Activated naive CD4-positive, alpha-beta T cell treated with anti-CD3 and anti-CD28 coated beads for 36 hours (primary cell): ENCODE measurements at places on chromosomes 2 and 18. TPM values are rescaled to one million over a fixed set of nuclear protein-coding genes. Genes with fewer than 3 reads are reported as not detected.

The FIGN gene
- total RNA-seq: not detected

The ALK gene
- not detected for total RNA-seq

The DCDC2C gene
- not detected for total RNA-seq

The PLB1 gene
- total RNA-seq: 1.6 TPM

The KCNF1 gene
- not detected for total RNA-seq

The SULT1C4 gene
- not detected for total RNA-seq

The GALNT5 gene
- total RNA-seq: not detected

The DPP10 gene
- total RNA-seq: not detected
